Body of pancreas (tissue), 4 donors: ENCODE measurements at places on chromosomes 4 and X. TPM values are rescaled to one million over a fixed set of nuclear protein-coding genes. Genes with fewer than 3 reads are reported as not detected.

Gene AMBN
- not detected for total RNA-seq

Gene SPANXN3
- not detected for total RNA-seq

Gene BMPR1B
- 0.99 TPM for total RNA-seq

Gene KDM6A
- 20.8 TPM for total RNA-seq

GRCh38 chrX:49995107-49995731, 72.8 kb downstream of the CLCN5 start:
- no peaks in the 10 kb centered on the region for H3K27me3 ChIP-seq
- H3K27ac ChIP-seq = no peak overlapping the region
- H3K36me3 ChIP-seq = no peaks in the 10 kb centered on the region
- no peaks in the 10 kb centered on the region for H3K4me1 ChIP-seq
- no peak for DNase-seq

DNA sequence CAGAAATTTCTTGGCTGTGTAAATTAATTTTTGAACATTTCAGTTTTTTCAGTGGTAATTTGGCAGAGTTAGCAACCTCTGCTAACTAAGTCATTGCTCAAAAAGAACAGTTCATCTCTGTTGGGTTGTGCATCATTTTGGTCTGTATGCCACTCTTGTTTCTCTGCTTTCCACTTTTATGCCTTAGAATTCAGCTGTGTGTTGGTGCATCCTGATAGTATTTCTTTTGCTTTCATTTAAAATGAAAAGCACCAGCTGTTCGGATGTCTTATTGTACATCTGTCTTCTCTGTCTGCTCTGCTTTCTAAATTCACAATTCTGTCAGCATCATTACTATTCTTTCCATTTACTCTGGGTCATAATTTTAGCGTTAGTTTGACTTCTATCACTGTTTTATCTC, 388.2 kb upstream of the NDST4 start:
- H3K27me3 ChIP-seq = no peaks in the 10 kb centered on the region
- H3K4me3 ChIP-seq = no peak overlapping the region
- no peaks in the 10 kb centered on the region for H3K36me3 ChIP-seq
- no peak for DNase-seq
- H3K27ac ChIP-seq = no peak overlapping the region
- H3K4me1 ChIP-seq = no peaks in the 10 kb centered on the region

DNA sequence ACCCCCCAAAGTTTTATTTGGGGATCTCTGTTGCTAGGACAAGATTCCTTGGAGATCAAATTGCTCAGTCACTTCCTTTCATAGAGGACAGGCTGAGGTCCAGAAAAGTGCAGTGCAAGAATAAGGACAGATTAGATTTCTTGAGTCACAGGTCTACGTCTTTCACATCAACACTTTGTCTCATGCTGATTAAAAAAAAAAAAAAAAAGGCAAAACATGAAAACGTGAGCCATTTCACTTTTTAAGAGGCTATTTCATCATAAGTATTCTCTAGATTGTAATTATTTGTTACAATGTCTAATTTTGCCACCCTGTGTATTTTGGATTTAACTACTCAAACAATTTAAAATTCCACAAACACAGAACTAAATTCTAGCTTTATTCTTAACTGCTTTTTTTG, 647.0 kb downstream of the TRAM1L1 start:
- no peak overlapping the region for H3K27ac ChIP-seq
- no peak overlapping the region for H3K4me3 ChIP-seq
- H3K4me1 ChIP-seq = no peaks in the 10 kb centered on the region
- H3K27me3 ChIP-seq = no peaks in the 10 kb centered on the region
- no peak for DNase-seq

GRCh38 chr4:53653484-53654053, 62.3 kb upstream of the LNX1 start:
- no peaks in the 10 kb centered on the region for H3K36me3 ChIP-seq
- H3K4me1 ChIP-seq = peaks cover 40% of the 10 kb centered on the region
- no peaks in the 10 kb centered on the region for H3K27me3 ChIP-seq
- peak; percentile 89 for DNase-seq
- H3K4me3 ChIP-seq = no peak overlapping the region

DNA sequence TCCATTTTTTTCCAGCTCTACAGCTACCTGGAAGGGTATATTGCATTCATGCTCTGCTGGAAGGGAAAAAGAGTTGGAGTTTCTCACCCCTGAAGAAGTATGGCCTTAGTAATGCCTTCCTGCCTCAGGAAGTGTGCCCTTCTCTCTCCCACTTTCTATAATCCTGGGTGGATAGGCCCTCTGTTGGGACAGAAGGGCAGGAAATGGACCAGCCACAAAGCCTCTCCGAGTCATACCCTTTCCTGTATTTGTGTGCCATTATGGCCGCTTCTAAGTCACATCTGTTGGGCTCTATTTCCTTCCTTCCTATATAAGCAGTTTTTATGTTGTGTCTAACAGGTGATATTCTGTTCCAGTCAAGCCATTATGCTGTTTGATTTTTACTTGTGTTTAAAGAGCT, 74.8 kb upstream of the SMARCA5 start:
- H3K27me3 ChIP-seq = no peaks in the 10 kb centered on the region
- no peaks in the 10 kb centered on the region for H3K36me3 ChIP-seq
- no peak for DNase-seq
- H3K4me3 ChIP-seq = no peak overlapping the region
- H3K27ac ChIP-seq = no peak overlapping the region

DNA sequence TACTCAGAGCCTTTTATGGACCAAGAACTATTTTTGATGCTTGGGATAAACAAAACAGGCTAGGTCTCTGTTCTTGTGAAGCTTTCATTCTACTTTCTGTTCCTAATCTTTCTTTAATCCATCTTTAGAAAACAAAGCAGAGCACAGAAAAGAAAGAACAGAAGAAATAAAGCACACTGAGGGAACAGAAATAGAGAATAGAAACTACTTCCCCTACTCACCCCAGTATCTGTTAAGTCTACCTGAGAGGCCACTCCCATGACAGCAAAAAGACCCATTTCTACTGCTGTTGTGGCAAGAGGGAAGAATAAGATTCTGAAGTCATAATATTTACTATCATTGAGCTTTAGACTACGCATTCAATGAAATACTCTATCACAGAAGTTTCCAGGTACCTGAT, 9.2 kb downstream of the RFC1 start:
- no peaks in the 10 kb centered on the region for H3K27me3 ChIP-seq
- H3K4me1 ChIP-seq = peaks cover 52% of the 10 kb centered on the region
- no peaks in the 10 kb centered on the region for H3K36me3 ChIP-seq
- no peak for DNase-seq

DNA sequence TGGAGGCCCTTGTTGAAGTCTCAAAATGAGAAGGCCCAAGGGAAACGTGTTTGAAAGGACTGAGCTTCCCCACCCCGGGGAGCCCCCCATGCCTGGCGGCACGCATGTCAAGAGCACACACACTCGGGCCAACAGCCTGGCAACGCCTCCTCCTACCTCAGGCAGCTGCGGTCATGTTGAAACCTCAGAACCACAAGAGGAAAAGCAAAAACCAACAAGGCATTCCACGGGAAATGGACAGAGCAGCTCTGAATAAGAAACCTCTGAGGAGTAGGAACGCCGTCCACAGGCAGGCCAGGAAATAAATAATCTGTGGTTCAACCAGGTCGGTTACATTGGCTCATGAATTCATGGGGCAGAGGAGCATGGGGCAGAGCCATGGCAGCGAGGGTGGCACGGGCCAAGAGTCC, 95.7 kb upstream of the AFAP1 start:
- no peaks in the 10 kb centered on the region for H3K4me1 ChIP-seq
- no peaks in the 10 kb centered on the region for H3K27me3 ChIP-seq

DNA sequence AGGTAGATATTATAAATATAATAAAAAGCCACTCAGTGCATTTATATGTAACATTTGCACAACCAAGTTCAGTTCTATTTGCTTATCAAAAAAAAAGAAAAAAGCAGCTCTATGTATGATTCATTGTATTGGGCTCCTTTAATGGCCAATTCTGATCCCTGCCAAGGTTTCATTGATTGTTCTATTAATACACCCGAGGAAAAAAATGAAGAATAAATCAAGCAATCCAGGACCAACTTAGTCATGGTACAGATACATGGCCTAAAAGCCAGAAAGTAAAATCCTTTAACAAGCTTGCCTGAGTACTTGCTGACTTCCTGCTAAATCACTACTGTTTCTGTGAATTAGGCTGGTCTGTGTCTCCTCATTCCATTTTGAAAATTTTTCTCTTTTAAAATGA, 77.6 kb upstream of the PCDH7 start:
- no peaks in the 10 kb centered on the region for H3K27me3 ChIP-seq
- H3K4me1 ChIP-seq = peaks cover 20% of the 10 kb centered on the region
- DNase-seq = no peak
- H3K27ac ChIP-seq = no peak overlapping the region
- no peak overlapping the region for H3K4me3 ChIP-seq

DNA sequence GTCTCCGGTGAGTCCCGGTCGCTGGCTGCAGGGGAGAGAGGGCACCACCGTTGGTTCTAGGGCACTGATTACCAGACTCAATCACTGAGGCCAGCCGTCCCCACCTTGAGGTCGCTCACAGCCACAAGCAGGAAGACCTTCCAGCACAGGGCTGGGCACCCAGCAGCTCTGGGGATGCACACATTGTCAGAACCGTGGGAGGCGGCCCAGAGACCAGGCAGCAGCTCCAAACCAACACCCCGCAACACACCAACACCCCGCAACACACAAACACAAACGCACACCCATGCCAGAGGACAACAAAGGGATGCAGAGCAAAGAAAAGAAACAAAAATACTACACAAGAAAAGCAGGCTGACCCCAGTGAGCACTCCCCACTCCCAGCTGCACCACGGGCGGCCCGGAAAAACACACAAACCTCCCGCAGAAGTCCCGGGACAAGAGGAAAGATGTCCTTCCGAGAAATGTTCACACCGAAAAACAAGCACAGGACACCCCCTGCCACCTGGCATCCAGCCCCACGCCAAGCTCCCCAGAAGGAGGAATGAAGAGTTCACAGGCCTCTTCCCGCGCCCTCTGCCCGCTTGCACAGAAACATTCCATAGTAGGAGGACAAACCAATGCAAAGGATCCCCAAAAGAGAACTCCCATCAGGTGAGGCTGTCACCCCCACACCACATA, 3.2 kb downstream of the HMX1 start:
- no peaks in the 10 kb centered on the region for H3K27me3 ChIP-seq
- no peaks in the 10 kb centered on the region for H3K36me3 ChIP-seq
- no peak overlapping the region for H3K27ac ChIP-seq
- DNase-seq = no peak
- no peak overlapping the region for H3K4me3 ChIP-seq

- no peak overlapping the region for H3K4me3 ChIP-seq
- H3K27ac ChIP-seq = no peak overlapping the region
- H3K36me3 ChIP-seq = no peaks in the 10 kb centered on the region
- H3K4me1 ChIP-seq = no peaks in the 10 kb centered on the region
Measured at GRCh38 chr4:95694411-95694810, 145.5 kb upstream of the PDHA2 start.

GRCh38 chrX:73262991-73263390, 48.3 kb upstream of the NAP1L2 start:
- H3K4me3 ChIP-seq = no peak overlapping the region
- DNase-seq = no peak
- H3K27me3 ChIP-seq = no peaks in the 10 kb centered on the region
- no peak overlapping the region for H3K27ac ChIP-seq

DNA sequence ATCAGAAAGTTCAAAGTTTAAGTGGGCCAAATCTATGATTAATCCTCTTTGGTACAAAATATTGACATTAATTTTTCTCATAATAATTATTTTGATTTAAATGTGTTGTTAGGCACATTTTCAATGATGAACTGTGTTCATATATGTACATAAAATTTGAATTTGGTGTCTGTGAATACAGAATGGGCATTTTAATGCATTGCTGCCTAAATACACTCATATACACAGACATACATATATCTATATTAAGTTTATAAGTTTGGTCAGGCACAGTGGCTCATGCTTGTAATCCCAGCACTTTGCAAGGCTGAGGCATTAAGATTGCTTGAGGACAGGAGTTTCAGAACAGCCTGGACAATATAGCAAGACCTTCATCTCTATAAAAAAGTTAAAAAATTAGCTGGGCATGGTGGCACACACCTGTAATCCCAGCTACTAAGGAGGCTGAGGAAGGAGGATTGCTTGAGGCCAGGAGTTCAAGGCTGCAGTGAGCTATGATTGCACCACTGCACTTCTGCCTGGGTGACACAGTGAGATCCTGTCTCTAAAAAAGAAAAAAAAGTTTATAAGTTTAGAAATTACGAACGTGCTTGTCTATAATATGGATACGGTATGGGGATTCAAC, 12.3 kb upstream of the BMP2K start:
- no peak for DNase-seq
- H3K4me3 ChIP-seq = no peak overlapping the region
- H3K27ac ChIP-seq = no peak overlapping the region
- no peaks in the 10 kb centered on the region for H3K27me3 ChIP-seq
- no peaks in the 10 kb centered on the region for H3K4me1 ChIP-seq
- no peaks in the 10 kb centered on the region for H3K36me3 ChIP-seq

DNA sequence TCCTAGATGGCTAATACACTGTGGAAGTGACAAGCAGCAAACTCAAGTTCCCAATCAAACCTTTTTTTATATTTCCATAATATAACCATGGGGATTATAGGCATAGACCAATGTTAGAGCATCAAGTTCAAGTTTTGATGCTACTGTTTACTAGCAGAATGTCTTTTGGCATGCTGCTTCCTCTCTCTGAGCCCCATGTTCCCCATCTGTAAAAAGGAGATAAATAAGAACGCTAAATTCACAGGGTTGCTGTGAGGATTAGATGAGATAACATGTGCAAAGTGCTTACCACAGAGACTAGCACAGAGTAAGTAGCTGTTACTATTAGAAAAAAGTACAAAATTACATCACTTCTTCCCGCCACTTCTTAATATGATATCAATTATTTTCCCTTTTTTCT, 18.0 kb downstream of the MBNL3 start:
- no peaks in the 10 kb centered on the region for H3K4me1 ChIP-seq
- no peaks in the 10 kb centered on the region for H3K36me3 ChIP-seq
- no peaks in the 10 kb centered on the region for H3K27me3 ChIP-seq
- H3K4me3 ChIP-seq = no peak overlapping the region
- no peak for DNase-seq

- no peaks in the 10 kb centered on the region for H3K4me1 ChIP-seq
- no peak overlapping the region for H3K4me3 ChIP-seq
- no peaks in the 10 kb centered on the region for H3K27me3 ChIP-seq
- no peak for DNase-seq
Measured at GRCh38 chr4:60657041-60657440, 543.1 kb upstream of the ADGRL3 start.

DNA sequence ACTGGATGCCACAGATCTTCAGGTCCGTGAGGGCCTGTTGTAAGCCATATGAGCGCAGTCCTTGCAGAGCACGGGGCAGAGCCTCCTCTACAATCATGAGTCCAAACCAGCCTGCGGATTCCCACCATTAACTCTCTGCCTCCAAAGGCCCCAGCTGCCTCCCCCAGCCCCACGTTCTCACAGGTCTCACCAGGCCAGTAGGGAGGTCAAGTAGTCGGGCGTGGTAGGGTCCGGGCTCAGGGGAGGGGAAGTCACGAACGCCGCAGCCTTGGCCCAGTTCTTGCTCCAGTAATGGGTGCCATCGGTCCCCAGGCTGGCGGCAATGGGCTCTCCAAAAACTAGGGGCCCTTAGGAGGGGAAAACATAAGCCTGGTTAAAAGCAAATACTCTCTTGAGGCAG, 53.6 kb downstream of the CRMP1 start:
- no peaks in the 10 kb centered on the region for H3K27me3 ChIP-seq
- H3K4me1 ChIP-seq = no peaks in the 10 kb centered on the region
- H3K4me3 ChIP-seq = no peak overlapping the region
- H3K36me3 ChIP-seq = no peaks in the 10 kb centered on the region
